Inflammatory macrophage (primary cell): ENCODE measurements at places on chromosomes 12 and 14.

DNA sequence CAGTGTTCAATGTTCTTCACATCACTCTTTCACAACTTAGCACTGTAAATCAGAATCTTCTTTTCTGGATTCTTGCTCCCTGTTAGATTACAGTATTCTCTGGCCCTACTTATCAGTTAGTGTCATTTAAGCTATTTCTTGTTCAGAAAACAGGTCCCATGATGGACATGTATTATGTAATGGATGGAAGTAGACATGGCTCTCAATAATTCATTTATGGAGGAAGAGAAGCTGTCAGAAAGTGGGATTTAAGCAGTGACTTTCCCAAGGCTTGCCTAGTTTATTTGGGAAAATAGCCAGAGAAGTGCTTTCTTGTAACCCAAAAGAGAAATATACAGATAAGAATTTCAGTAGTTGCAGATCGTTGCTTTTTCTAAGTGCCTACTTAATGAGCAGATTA is 1.6 kb downstream of the ERC1 start:
- DNase-seq, result no peak

DNA sequence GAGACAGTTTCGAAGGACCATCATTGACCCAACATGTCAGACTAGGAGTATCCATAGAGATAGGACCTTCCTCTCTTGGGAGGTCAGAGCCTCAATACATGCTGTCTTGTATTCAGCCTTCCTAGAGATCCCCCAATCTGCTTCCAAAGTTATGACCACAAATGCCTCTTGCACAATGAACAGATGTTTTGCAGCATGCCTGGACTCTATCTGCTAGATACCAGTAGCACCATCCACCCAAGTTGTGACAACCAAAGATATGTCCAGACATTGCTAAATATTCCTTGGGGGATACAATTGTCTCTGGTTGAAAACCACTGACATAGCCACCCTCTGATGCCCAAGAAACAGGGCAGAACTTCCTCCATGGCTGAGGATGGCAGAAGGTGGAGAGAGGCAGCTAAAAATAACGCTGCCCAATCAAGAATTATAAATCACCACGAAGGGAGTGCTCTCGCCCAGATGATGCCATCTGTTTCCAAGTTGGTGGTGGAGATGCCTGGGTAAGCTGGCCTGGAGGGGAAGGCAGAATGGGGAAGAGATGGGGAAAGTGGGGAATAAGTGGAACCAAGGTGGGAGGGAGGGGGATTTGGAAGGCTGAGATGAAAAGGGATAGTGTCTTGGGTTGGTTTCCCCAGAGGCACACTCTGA is 42.9 kb upstream of the NOS1 start:
- DNase-seq, result no peak

DNA sequence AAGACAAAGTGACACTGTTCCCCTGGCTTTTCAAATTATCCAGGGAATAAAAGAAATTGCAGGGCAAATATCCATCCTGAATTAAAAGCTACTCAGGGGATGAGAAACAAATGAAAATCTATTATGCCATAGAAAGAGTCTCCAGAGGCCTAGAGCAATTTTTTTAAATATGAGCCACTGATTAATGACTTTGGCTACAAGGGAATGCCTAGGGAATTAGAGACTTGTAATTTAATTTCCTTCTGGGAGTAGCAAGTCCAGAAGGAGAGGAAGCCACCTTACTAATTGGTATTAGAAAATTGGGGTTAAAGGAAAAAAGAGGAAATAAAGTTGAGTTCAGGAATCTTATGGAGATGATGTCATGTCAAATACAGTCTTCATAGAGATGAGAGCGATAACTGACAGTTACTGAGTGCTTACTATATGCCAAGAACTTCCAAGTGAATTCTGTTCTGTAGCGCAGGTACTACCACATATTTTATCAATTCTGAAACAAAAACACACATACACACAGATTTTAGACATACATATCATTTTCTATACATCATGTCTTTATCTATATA is 304.4 kb downstream of the DUSP6 start:
- DNase-seq, result no peak

- no peak for DNase-seq
Observed at GRCh38 chr14:77580477-77580876, 36.0 kb downstream of the SPTLC2 start.

- no peak for DNase-seq
Observed at GRCh38 chr12:8916154-8916553, 1.8 kb downstream of the PHC1 start.

DNA sequence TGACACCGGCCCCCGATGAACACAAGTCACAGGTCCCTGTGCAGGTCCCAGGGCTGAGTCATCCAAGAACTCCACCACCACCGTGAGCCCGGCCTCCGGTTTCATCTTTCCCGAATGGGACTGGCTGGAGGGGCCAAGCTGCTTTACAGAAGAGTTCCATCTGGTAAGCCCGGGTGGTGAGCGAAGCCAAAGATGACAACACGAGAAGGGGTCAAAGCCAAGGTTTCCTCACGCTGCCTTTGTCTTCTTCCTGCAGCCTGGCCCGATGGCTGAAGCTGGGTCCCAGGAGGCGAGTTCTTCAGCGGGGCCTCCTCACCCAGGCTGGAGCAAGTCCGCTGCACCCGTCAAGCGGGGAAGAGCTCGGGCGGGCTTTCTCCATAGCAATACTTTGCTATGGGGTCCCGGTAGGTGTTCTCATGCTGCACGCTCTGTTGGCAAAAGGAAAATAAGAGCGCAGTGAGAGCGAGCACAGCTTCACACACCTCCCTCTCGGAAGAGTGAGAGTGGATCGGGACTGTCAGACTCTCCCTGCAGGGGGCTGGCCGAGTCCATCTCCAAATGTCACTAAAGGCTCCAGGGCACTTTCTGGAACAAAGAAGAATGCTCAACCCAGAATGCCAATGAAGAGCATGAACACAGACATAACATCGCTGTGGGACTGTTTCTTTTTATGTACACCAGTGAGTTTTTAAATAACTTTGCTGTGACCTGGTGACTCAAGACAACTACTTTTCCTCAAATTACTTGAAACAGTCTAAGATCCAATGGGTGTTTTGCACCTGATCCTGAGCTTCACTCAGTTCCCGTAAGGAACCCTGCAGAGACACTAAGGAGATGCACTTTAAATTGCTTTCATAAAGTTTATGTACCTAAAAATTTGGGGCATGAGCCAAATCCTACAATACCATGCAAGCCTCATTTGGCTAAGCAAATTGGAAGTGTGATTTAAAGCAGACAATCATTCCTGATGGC is 20.1 kb downstream of the SPRING1 start:
- no peak for DNase-seq

- peak; percentile 92 for DNase-seq
Observed at GRCh38 chr12:52980650-52981423, 25.4 kb upstream of the EIF4B start.

DNA sequence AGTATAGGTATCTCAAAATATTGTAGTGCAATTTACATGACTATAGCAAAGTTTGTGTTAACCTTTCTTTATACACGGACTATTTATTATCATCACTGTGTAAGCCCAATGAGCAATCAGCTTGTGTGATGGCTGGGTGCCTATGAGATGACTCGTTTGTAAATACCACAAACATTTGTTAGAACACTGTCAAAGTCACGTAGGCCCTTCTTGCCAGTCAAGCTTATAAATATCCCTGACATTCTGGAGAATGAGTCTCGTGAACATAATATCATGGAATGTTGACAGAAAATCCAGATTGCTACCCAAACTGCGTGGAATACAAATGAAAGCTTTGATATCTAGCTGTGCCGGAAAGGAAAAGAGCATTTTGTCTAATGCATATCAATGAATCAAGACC is 648.3 kb upstream of the MDGA2 start:
- no peak for DNase-seq

DNA sequence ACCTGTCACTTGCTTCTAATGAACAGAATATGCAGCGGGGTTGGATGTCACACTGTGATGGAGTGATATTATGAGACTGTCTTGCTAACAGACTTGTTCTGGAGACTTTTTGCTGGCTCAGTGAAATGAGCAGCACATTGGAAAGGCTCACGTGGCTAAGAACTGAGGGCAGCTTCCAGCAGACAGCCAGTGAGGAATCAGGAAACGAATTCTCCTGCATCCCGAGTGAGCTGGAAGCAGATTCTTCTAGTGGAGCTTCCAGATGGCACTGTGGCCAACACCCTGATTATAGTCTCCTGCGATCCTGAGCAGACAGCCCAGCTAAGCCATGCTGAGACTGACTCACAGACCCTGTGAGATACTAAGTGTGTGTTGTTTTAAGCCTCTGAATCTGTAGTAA is 16.1 kb upstream of the TSPAN9 start:
- no peak for DNase-seq

DNA sequence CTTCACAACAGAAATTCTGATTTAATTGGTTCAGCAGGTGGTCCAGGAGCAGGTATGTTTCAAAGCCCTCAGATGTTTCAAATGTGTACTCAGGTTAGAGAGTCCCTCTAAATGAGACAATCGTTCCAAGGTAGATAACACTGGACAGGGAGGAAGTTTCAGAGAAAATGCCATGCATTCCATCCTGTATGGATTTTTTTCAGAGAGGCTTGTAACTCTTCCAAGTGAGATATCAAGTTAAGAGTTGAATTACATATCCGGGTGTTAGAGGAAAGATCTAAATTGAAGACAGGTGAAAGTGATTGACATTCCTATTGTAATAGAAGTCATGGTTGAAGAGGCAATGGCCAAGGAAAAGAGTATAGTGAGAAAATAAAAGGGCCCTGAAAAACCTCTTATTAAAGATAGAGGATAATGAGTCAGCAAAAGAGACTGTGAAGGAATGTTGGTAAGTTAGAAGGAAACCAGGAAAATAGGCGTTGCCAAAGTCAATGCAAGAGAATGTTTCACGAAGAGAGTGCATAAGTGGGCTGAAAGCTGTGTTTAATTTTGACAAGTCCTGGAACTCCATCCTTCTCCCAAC is 105.8 kb downstream of the BMP4 start:
- DNase-seq, result no peak

DNA sequence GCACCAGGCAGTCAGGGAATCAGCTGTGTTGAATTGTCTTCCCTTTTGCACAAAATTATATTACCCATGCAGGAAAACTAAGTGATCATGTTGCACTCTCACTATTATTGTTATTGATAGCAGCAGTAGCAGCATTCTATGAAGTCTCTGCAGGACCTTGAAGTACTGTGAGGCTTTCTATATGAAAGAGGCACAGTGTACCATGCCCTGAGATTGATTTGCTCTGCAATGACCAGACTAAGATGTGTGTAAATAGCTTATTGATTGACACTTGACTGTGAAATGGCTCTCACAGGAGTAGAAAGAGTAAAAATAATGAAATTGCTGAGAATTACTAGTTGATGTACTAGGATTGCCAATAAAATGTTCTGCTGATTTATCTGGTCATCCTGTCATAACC is 99.9 kb downstream of the KICS2 start:
- DNase-seq, result no peak

DNA sequence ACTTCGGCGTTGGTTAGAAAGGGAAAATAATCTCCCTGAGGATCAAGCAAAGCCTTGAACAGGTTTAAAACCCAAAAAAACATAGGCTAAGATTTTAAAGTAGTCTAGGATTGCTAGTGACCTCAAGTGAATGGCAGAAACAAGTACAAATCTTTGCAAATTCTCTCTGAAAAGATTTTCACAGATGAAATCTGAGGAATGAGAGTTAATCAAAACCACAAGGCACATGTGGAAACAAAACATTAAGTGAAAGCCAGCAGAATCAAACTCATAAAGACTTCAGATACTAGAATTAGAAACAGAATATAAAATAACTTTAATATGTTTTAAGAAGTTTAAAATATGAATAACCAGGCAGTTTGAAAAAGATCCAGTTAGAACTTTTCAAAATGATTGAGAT is 52.2 kb upstream of the CFL2 start:
- DNase-seq, result no peak

DNA sequence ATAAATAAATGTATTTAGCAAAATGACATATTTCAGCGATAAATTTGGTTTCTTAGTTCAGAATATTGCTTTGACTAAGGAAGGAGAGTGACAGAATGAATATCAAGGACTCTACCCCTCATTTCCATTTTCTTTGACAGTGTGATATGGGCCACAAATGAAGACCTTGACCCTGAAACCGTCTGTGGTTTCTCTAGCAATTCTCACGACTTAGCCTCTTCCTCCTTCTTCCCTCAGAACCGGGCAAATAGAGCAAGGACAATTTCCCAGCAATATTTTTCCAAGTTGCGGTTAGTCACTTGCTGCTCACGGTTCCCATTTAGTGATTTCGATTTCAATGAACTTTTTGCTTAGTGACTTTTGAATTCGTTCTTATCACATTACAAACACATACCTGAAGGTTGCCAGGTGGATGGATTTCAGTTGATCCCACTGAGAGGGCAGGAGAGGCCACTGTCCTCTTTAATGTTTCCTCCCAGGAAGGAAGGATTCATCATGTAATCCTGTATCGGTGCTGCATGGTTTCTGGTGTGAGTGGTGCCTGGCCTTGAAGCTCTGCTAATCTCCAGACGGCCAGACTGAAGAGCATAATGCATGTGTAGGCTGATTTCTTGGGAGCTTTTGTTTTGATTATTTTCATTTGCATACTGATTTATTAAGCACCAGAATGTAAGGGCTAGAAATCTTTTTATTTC is 77.6 kb downstream of the CHST11 start:
- no peak for DNase-seq

DNA sequence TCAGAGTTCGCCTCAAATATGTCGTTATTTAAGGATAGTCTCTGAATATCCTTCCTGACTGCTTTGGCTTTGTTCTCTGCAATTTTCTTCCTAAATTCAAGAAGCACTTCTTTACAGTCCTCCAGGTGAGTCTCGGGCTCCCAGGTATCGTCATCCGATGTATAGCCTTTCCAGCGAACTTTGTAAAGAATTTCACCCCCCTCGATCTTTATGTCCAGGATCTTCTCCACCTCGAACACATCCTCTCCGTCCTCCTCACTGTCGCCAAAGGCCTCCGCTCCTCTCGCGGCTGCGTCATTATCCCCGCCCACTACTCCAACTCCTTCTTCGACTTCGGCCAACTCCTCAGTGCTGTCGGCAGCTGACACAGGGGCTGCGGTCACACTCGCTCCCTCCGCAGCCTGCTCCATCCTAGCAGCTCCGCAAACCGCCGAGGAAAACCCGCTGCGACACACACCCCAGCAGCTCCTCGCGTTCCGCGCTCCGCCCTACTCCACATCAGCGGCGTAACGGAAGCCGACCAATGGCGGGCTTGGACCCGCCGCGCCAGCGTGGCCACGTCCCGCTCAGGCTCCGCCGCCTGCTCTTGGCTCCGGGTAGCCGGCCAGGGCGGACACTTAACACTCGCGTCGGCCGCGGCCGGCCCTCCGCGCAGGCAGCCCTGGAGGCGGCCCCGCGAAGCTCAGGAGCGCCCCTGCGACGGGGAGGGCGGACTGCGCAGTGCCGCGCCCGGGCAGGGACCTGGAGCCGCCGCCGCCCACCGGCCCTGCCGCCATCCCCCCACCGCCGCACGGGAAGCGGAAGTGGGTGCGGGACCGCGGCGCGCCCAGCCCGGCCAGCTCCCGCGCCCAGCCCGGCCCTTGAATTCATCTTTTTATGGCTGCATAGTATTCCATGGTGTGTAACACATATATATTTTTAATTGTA is 4.1 kb downstream of the CD163L1 start:
- peak; percentile 72 for DNase-seq

DNA sequence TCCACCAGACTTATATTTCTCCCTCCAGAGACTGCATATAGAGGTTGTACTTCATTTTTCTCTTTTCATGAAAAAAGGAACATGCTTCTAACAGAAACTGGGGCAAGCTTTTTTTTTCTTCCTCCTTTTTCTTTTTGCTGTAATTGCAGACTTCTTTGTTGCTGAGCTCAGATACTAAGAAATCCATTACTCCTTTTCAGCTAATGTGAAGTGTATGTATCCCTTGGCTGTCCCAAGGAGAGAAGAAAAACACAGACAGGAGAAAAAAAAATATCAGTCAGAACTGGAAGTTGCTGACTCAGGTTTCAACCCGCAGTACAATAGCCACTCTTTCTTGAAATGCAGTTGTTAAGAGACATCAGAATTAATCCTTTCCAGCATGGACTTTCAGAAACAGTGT is 1248.4 kb downstream of the LRFN5 start:
- DNase-seq, result no peak
